Hematopoietic multipotent progenitor cell treated with erythropoietin and hydrocortisone succinate and interleukin-3 and kit ligand, for 17 days (in vitro differentiated cells): ENCODE measurements at places on chromosomes 7 and 10.

GRCh38 chr7:106766551-106766950 lies 98.5 kb upstream of the PIK3CG start:
- DNase-seq: no peak

DNA sequence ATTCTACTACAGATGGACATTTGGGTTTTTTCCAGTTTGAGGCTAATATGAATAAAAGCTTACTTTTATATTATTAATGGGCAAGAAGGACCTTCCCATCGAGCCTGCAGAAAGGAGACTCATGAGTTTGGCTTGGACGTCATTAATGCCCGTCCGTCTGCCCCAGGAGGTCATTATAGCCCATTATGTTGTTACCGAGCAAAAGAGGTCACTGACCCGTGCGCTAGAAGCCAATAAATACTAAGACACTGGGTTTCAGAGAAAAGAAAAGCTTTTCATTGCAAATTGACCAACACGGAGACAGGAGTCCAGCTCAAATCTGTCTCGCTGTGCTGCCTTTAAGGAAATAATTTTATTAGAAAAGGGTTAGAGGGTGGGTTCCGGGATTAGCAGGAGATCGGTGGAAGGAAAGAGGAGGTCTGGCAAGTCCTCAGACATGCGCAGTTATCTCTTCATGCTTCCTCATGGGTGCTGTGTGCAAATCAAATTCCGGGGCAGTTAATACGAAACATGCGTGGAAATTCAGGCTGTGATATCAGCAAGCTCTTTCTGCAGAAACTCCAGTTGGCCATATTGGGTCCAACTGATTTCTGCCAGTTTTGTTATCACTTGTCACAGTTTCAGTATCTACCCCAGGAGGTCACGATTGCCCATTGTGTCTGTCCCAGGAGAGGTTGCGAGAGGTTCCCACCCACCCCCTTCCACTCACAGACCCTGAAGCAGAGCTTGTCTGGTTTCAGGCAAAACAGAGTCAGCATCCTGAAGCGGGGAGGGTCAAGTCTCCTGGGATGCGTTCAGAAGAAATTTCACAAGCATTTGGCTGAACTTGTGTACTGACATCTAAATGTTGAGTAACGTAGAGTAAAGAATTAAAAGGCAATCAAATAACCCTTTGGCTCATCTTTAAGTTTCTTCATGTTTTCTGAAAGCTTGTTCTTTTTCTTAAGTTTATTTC lies 1.1 kb upstream of the GALNTL5 start:
- DNase-seq: no peak

DNA sequence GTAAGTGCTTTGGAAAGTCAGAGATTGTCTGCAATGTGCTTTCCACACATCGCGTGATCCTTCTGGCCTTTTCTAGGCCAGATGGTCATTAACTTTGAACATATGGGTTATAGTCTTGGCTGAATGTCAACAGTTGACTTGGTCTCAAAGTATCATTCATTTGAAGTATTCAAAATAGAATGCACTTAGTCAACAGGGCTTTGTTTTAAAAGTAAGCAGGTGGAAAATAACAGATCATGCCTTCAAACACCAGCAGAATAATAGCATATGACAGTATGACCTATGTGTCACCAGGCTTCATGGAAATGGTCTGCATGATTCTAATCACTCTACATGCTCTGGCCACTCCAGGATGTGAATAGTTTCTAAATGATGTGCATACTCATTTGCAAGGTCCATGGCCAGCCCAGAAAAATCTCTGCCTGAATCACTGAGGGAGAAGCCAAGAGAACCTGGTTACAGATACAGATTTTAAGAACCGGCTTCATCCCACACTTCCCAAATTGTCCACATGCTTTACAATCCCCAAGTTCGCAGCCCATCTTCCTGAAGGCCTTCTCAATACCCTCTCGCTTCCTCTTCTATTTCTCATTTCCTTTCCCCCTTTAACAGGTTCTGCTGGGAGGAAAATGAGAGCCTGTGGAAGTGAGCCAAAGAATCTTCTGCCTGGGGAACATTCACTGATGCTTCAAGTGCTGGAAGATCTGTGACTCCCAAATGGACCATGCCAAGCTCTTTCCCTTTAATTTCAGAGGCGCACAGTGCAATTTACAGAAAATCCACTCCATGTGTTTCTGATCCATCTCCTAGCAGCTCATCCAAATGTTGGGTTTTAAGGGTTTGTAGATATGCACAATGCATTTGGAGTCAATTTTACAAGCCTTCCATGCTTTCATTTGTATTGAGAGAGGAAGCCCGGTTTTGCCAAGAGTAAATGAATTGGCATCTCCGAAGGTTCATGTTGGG lies 122.8 kb upstream of the GDF10 start:
- no peak for DNase-seq

GRCh38 chr7:84971360-84971759 lies 215.5 kb downstream of the SEMA3D start:
- no peak for DNase-seq

DNA sequence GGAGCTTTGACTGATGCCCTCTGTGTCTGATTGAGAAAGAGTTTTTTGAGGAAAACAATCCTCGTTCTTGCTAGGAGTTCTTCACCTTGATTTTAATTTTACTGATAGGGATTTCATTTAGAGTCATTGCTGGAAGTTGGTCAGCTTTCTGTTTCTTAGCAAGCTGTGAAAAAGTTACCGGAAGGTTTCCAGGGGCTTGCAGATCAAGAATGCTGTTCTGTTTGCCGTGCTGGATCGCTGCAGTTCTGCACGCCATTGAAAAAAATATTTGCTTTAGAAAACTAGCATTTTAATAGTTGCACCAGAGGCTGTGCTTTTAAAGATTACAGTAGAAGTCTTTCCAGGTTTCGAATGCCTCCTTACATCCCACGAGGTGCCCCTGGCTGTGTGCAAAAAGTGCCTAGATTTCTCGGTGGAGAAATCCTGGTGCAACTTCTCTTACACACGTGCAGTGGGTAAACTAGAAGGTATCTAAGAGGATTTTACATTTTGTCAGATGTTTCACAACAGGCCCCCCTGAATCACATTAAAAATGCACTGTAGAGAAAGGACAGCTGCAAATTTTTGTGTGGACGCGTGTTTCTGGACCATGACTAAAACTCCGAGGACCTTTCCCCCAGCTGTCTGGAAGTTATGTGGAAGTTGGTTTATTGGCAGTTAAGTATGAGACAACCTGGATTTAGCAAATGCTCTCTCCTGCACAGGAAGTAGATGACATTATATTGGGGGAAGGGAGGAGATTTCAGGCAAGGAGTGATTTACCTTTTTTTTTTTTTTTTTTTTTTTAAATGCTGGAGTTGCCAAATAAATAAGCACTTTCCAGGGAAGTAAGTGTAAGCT lies 5.8 kb downstream of the TCF7L2 start:
- DNase-seq: no peak

GRCh38 chr10:127587668-127588365 lies 38.7 kb downstream of the NPS start:
- no peak for DNase-seq

DNA sequence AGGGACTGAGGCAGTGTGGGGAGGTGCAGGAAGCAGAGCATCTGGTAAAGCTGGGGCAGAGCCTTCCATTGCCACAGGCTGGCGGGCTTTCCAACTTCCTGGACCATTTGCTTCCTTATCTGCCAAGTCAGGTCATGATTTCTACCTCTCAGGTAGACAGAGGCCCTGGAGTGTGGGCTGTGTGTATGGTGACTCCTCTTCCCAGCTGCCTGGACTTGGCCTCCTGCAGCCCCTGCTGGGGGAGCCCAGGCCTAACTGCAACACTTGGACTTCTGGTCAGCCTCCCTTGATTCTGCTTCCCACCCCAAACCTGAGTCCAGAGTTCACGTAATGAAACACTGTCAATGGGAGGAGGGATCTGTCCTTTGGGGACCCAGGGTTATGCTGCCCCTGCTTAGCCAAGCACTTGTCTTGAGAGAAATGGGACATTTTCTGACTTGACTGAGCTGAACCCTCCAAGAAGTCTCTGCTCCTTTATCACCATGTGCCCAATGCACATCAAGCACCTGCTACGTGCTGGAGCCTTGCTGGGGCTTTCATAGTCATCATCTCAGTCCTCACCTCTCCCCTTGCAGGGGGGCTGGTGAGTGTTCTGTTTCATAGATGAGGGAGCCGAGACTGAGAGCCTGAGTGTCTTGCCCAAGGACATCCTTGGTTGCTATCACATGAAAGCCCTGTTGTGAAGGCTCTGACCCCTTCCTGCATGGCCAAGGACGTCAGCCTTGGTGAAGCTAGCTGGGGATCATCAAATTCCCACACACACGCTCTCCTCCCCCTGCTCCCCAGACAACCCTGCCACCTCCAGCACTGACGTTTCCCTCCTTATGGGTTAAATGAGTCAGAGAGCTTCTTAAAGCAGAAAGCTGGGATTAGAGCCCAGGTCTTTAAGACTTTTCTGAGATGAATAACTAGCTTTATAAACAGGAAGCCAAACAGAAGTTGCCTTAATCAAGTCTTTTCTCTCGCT lies 3.4 kb downstream of the CLEC2L start:
- no peak for DNase-seq

- no peak for DNase-seq
Measured at GRCh38 chr10:86341361-86341811, 25.2 kb downstream of the GRID1 start.

- DNase-seq: no peak
Measured at GRCh38 chr10:106981452-106982075, 182.9 kb downstream of the SORCS1 start.

DNA sequence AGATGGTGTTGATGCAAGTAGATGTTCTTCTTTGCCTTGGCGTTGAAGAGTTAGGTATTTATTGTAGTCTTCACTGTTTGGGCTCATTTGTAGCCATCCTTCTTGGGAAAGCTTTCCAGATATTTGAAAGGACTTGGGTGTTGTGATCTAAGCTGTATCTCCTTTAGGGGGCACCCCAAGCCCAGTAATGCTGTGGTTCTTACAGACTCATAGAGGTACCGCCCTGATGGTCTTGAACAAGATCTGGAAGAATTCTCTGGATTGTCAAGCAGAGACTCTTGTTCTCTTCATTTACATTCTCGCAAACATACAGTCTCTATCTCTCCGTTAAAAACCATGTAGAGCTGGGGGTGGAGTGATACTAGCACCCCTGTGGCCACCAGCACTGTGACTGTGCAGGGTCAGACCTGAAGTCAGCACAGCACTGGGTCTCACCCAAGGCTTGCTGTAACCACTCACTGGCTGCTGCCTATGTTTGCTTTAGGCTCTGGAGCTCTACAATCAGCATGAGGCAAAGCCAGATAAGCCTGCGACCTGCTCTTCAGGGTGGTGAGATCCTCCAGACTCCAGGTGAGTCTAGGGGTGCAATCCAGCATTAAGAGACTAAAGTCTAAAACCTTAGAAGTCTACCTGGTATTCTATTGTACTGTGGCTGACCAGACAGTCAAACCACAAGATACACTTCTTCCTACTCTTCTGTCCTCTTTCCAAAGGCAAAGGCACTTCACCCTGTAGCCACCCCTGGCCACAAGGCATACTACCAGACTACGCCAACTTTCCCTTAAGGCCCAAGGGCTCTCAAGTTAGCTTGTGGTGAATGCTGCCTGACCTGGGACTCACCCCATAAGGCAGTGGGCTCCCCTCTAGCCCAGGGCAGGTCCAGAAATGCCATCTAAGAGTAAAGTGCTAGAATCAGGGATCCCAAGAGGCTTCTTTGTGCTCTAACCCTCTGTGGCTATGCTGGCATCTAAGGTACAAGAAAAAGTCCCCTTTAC lies 209.7 kb upstream of the TMEM196 start:
- no peak for DNase-seq

DNA sequence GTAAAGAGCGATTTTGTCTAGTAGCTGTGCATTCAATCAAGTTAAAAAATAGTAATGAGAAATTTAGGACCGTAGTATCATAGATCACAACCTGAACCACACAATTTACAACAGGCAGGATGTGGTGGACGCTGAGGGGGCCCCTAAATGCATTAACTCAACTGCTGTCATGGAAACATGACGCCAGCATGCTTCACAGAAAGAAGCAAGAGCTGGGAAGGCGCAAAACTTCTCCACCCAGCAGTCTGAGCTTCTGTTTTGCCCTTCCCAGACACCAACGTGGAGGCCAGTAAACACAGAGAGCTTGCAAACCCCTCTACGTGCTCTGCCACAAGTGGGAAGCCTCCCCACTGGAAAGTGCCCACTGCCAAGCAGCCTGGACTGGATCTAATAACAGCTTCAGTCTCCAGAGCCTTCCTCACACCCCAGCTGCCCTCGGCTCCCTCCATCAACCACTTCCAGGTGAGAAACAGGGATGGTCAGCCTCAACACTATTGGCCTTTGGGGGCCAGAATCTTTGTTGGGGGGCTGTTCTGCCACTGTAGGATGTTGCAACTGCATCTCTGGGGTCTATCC lies 151.8 kb downstream of the SFMBT2 start:
- DNase-seq: no peak

GRCh38 chr7:55046582-55047342 lies 27.9 kb downstream of the EGFR start:
- DNase-seq: no peak

DNA sequence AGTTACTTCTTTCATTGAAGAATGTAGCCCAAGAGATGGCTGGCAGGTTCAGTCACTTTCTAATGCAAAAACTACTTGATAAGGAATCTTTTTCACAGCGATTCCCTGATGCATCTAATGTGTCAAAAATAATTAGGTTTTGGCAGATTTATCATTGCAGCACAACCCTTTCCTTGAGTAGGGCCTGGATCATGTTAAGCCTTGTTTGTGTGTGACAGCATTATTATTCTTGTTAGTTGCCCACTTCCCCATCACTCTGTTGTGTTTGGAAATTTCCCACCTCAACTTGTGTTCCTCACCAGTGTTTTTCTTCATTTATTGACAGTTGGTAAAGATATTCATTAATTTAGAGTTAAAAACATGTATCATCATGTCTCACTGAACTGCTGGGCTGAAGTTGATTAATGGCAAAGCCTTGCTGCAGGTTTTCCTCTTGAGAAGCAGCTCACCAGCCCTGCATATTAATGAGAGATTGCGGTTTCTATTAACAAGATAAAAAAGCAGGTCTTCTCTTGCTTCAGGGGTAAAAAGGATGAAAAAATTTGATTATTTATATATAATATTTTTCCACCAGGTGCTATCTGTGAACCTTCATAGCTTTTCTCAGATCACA lies 233.3 kb upstream of the MDFIC start:
- no peak for DNase-seq

DNA sequence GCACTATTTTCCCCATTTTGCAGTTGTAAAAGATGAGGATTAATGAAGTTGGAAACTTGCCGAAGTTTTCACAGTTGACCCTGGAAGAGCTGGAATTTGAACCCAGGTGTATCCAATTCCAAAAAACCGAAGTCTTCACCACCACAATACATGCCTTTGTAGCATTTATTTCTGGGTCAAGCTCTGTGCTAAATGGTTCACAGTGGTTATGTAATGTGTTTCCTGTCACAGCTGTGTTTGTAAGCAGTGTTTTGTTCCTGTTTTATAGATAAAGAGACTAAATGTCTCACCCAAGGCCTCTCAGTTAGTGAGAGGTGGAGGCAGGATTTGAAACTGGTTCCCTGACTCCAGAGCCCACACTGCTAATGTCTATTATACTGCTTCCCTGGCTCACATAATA lies 17.6 kb downstream of the SFTPA2 start:
- no peak for DNase-seq
